ENCODE measurements at places on chromosomes 6 and 20. TPM values are rescaled to one million over a fixed set of nuclear protein-coding genes. Genes with fewer than 3 reads are reported as not detected.

GRCh38 chr6:31769684-31770371, 7.3 kb downstream of the VWA7 start:
- peak; percentile 70 for DNase-seq

- DNase-seq, result no peak
These were observed 80.4 kb upstream of the RIPOR2 start for GRCh38 chr6:25016014-25016720.

DNA sequence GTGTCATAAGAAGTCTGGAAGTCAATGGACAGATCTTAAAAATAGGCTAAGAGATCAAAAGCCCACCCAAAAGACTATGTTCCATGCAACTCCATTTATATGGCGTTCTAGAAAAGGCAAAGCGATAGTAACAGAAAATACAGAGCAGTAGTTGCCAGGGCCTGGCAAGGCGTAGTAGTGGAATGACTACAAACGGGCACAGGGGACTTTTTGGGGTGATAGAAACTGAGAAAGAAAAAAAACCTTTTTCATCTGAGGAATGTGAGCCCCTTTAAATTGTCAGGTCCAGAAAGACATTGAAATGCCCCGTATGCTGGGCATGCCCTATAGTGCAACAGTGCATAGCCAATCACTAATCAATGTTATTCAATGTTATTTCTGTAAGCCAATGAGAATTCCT, 47.2 kb upstream of the FAM50B start:
- DNase-seq, result no peak

GRCh38 chr20:49583669-49584417, 15.9 kb upstream of the PTGIS start:
- peak; percentile 8 for DNase-seq

DNA sequence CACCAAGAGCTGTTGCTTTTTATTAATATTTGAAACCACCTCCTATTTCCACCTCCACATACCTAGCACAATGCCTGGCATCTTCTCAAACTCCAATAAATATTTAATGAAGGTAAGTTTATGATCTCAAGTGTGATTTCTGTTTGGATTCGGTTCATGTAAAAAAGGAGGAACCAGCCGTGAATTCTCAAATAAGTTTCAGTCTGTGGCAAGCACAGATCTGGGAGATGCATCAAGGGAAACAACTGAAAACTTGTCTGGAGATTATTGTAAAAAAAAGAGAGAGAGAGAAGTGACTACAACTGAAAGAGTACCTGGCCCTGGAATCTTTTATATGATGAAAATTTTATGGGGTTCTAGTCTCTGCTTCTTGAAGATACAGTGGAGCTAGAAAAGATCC, 52.8 kb upstream of the PNRC1 start:
- no peak for DNase-seq

DNA sequence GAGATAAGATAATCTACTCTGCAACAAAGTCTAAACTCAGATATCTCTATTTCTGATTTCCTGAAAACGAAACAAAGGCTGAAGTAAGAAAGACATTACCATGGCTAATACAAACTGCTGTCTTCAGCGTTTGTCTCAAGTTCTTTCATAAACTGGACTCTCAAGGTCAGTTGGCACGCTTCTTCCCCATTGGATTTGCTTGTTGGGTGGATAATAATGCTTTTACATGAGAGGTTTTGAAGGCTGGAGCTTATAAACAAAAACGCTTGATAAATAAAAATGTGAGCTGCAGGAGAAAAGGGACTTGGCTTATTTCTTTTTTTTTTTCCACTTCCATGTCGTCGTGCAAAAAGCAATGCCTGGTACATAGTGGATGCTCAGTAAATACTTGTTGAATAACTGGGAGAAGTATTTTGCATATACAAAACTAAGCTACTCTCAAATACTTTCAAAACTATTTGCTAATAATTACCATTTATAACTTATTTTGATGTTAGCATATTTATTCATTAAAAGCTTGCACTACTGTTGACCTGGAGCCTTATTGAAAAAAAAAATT, 65.7 kb upstream of the EEF1A1 start:
- no peak for DNase-seq

GRCh38 chr20:48041078-48041780, 255.9 kb upstream of the SULF2 start:
- DNase-seq, result no peak

DNA sequence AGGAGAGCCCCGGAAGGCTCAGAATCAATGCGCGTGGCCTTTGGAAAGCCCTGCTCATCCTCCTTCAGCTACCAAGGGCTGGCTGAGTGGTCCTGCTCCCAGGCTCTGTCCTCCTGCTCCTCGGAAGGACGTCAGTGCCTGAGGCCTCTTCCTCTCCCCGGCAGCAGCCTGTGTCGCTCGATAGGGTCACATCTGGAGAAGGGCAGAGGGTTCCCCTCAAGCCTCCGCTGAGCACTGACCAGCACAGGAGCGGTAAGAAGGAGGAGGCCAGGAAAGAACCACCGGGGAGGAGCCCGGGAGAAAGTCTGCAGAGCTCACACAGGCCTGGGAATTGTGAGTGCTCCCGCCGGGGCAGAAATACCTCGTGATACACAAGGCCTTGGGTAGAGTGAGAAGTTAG, 21.2 kb downstream of the KIF25 start:
- DNase-seq, result no peak

DNA sequence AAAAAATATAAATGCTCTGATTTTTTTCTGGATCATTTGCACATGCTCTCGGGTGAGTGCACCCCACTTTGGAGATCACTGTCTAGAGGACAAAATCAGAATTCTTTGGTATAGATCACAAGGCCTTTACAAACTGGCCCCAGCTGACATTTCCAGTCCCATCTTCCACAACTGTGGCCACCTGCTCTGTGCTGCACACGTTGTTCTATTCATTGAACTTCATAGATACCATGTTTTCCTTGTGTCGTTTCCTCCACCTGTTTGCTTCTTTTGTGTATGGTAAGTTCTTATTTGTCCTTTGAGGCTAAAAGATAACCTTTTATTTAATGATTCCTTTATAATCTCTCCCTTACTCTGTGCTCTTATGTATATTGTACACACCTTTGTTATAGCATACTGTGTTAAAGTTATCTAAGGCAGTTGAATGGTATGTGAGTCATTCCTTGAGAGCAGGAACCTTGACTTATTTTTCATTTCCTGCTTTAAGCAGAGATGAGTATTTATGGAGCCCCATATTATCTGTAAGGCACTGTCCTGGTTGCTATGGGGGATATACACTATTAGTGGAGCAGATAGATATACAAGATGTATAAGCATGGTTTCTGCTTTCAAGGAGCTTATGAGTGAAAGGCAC, 12.0 kb upstream of the SLC17A5 start:
- peak; percentile 50 for DNase-seq

DNA sequence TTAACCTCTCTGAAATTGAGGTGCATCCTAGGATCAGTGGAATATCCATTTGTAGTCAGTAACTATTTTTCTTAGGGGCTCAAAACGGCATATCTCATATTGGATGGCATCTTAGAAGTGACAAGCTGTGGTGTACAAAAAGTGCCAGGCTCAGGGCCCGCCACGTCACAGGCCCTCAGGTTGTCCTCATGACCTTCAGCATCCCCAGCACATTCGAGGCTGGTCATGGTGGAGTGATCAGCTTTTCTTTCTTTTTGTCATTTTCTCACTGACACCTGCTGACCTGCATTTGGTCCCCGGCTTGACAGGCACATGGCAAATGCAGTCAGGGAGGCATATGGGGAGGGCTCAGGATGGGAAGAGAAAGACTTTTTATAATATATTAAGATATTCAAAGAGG, 7.1 kb upstream of the E2F1 start:
- no peak for DNase-seq

DNA sequence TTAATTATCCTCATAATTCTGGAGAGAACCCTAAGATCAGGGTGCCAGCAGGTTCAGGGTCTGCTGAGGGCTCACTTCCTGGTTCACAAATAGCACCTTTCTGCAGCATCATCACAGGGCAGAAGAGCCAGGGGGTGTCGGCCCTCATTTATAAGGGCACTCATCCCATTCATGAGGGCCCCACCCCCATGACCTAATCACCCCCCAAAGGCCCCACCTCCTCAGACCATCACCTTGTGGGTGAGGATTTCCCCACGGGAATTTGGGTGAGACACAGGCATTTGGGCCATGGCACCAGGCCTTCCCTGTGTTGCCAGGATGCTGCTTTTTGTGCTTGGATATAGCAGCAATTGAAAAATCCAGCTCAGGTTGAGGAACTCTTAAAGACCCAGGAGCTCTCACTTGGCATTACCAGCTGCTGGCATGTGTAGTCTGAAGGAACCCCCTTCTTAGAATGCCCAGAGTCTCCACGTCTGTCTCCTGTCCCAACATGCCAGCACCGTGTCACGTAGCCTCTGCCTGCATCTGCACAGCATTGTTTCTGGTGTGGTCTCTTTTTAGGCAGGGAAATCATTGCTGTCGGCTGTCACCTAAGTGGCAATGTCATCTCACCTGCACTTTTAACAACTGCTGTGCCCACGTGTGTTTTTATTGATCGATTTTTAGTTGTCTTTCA, 71.5 kb downstream of the RPP40 start:
- no peak for DNase-seq

- DNase-seq, result no peak
These were observed 48.2 kb downstream of the APCDD1L start for GRCh38 chr20:58466729-58467571.

Gene PAQR8
- polyA plus RNA-seq, result 1.4 TPM

Gene RNF144B
- 8.4 TPM for polyA plus RNA-seq

Gene BTN1A1
- not detected for polyA plus RNA-seq

Gene ARMH2
- polyA plus RNA-seq, result not detected

Gene STK38
- polyA plus RNA-seq, result 13.1 TPM

Gene SRSF12
- polyA plus RNA-seq, result 0.14 TPM

Gene TPX2
- 51.2 TPM for polyA plus RNA-seq

Gene ADGB
- not detected for polyA plus RNA-seq

Measured in mammary epithelial cell (primary cell).